ENCODE measurements at places on chromosomes 3 and 15.
A peak's percentile ranks its signal among the peaks of the same experiment; 100 is the strongest.

- no peak for DNase-seq
These were observed 857 bp downstream of the AEN start for GRCh38 chr15:88621789-88622604.

GRCh38 chr3:47425959-47426358 lies 45.1 kb downstream of the PTPN23 start:
- DNase-seq = no peak

DNA sequence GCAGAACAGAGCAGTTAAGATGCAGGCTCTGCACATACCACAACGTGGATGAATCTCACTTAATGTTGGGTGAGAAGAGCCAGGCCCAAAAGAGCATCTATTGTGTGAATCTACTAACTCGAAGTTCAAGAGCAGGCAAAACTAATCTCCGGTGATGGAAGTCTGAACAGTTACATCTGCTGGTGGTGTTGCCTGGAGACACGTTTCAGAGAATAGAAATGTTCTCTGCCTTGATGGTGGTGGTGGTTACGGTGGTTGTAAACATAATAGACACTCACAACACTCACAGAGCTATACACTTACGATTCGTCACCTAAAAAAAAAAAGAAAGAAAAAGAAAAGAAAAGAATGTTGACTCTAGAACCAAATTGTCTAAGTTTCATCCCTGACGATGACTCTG lies 86.8 kb downstream of the LIPC start:
- DNase-seq = no peak

DNA sequence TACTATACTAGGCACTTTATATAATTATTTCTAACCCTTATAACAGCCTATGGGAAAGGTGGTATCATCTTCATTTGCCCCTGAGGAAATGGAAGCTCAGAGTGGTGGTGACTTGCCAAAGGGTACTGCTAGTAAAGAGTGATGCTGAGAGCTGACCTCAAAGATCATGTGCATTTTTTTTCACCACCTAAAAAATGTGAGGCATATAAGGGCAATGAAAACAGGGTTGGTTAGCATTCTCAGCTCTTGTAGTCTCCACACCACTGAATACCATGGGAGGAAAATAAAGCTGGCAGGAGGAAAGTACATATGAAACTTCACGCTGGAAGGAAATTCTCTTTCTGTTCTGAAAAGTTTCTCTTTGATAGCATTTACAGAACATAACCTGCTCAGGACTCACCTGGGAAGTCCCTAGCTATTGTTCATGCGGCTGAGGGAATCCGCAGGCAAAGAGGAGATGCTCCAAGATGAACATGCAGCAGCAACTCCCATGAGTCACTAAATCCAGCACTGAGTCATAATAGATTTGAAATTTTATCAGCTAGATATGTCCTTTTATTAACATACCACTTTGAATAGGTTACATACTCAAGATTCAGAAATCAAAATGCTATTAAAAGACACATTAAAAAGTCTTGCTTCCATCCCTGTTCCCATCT lies 17.3 kb downstream of the FAIM start:
- no peak for DNase-seq

GRCh38 chr3:48141604-48142137 lies 46.5 kb downstream of the CDC25A start:
- DNase-seq = no peak

DNA sequence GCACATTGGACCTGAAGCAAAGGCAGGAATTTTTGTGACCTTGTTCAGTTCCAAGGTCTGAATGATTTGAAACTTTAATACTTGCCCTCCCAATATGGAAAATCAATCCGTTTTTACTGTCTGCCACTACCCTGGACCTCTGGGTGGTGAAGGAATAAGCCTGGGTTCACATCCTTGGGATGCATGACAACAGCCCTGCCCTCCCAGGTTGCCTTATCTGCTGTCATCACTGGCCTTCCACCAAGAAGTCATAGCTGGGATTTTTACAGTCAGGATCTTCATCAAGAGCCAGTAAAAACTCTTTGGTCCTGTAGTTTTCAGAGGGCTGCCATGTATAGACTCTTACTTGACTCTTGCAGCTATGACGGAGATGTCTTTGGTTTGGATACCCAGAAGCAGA lies 128.6 kb downstream of the MYLK start:
- DNase-seq = no peak

DNA sequence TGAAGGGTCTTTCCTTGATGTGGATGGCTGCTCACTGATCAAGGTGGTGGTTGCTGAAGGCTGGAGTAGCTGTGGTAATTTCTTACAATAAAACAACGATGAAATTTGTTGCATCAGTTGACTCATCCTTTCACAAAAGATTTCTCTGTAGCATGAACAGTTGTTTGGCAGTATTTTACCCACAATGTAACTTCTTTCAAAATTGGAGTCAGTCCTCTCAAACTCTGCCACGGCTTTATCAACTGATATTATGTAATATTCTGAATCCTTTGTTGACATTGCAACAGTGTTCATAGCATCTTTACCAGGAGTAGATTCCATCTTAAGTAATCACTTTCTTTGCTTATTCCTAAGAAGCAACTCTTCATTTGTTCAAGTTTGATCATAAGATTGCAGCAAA lies 252.6 kb downstream of the UBE2E2 start:
- DNase-seq = no peak

- no peak for DNase-seq
These were observed 6.8 kb downstream of the SOX14 start for GRCh38 chr3:137770835-137771399.

DNA sequence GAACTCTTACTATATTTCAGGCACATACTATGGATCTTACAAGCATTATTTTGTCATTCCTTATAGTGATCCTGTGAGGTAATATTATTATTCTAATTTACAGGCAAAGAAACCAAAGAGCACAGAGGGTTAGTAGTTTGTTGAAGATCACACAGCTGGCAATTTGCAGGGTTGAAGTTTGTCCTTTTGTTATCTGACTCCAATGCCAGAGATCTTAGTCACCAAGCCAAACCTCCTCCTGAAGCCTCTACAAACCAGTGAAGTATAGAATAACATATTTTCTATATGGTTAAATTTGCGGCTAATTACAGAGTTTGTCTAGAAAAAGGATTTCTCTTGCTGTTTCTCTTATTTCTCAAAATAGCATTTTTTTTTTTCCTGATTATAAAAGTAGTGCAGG lies 11.2 kb downstream of the ISLR2 start:
- DNase-seq = no peak

DNA sequence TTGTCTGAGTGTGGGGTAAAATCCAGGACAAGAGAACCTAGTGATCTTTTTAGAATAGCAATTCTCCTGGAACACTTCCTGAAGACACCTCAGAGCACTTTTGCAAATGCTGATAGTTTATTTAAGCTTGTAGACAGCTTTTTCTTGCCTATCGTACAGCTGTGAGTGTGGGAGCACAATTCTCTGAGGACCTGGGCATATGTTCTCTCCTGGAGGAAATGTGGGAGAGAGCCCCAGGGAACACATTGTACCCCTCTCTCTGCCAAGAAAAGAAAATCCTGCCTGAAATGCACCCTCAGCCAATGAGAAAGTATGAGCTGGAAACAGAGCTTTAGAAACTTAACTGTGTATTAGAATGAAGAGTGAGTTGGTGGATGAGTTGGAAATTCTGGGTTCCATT lies 308.3 kb upstream of the SEMA6D start:
- no peak for DNase-seq

DNA sequence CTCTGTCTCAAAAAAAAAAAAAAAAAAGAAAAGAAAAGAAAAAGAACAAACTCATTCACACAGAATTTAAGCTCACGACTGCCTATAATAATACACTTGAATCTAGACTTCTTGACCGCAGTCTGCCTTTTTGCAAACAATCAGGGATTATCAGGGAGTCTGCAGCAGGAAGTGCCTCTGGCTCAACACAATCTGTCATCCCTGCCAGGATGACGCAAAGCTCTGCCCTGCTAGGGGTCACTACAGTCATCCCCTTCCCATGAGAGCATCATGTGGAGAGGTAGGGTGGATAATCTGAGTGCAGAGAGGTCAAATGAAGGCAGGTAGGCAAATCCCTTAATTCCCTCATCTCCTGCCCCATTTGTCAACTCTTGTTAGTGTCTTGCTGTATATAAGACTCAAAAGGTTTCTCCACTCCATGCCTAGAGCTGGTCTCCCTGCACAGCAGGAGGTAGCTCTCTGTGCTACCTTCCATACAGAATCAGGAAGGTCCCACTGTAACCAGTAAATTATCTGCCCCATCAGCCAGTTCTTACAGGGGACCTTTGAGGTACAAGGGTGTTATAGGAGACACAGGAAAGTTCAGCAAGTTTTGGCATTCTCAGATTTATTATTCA lies 4.2 kb downstream of the UBAP1L start:
- DNase-seq = peak; percentile 90

DNA sequence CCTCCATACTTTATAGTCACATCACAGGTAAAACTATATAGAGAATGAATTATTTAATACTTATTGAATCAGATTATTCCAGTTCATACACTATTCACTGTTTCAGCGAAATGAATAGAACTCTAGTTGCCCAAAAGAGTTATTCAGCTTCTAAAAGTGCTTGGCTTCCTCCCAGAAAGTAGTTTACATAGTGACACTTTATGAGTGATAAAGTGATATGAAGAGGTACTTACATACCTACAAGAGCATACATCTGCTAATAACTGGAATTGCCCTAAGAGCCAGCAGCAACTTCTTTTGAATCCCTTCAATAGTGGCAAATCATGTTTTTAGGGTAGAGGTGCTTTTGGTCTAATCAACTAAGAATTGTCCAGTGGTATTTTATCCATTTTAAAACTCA lies 635.1 kb upstream of the AGTR1 start:
- DNase-seq = no peak

DNA sequence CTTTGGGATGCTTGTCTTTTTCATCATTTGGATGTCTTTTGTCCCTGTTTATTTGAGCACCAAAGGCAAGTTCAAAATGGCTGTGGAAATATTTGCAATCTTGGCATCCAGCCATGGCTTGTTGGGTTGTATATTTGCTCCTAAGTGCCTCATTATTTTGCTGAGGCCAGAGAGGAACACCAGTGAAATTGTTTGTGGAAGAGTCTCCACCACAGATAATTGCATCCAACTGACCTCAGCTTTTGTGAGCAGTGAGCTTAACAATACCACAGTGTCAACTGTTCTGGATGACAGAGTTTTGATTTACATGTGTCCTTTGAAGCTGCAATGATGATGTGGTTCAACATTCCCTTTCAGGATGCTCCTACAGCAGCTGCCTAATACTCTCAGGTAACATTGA lies 83.0 kb upstream of the KCNAB1 start:
- no peak for DNase-seq

- DNase-seq = no peak
These were observed 174.8 kb upstream of the UBE2E2 start for GRCh38 chr3:23028294-23028693.

GRCh38 chr15:92178911-92179310 lies 214.8 kb upstream of the ST8SIA2 start:
- no peak for DNase-seq

DNA sequence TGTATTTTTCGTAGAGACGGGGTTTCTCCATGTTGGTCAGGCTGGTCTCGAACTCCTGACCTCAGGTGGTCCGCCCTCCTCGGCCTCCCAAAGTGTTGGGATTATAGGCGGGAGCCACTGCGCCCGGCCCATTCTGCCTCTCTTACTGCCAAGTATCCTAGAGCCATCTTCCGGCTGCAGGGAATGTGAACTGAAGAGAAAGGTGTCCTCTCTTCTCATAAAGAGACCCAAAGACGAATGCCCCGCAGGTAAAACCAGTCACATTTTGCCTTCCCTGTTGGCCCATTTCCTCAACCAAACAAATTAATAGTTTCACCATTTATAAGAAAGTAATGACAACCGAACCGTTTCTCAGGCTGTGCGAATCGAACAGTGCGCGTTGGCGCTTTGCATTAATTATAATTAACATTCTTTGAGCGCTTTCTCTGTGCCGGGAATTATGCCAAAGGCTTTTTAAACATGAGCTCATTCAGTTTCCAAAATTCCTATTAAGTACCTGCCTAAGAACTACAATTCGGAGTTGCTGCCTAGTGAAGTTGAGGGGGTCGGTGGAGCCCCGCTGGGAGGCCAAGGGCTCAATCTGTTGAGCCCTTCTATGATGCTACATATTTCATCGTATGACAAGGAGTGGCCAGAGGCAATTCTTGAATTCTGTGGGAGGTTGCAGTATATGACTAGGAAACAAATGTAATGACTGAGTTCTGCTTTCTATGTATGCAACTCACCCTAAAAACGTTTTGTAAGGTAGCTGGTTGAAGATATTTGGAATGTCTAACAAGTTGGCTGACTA lies 819 bp upstream of the RPL24 start:
- no peak for DNase-seq

DNA sequence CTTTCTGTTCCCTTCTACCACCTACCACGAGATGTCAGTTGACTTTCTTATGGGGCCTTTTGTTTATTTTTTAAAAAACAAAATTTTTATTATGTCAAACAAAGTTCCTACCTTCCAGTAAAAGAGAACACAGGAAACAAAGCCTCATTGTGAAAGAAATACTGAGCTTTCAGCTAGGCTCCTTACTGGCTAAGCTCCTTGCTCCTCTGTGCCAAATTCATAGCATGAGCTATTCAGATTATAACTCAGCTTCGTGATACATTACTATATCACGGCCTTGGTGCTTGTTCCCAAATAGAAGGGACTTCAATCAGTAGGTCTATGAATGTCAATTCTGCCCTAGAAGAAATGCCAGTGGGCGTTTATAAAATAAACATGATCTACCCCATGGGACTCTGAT lies 145.8 kb upstream of the CHRM5 start:
- no peak for DNase-seq

DNA sequence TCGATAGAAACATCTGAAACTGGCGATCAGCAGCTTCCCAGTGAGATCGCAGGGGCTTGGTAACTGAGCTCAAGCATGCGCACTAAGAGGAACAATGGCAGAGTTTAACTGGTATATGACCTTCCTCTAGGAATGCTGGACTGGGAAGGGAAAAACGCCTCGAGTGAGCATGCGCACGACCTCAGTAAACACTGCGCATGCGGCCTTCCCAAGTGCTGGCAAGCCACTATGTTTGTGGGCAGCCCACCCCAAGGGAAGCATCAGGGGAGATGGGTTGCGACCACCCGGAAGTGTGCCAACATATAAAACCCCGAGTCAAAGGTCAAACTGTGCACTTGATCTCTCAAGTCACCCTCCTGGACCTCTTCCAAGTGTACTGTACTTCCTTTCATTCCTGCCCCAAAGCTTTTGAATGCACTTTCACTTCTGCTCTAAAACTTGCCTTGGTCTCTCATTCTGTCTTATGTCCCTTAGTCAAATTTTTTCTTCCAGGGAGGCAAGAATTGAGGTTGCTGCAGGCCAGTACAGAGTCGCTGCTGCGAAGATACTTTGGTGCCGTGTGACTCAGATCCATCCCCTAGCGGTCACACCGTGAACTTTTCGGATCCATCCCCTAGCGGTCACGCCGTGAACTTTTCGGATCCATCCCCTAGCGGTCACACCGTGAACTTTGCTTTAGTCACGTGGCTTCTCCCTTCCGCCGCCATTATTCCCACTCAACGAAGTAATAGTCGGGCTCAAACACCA lies 243.3 kb downstream of the FAM43A start:
- no peak for DNase-seq

- no peak for DNase-seq
These were observed 5.0 kb upstream of the PTPN9 start for GRCh38 chr15:75584121-75584520.

All from dermis microvascular lymphatic vessel endothelial cell (primary cell).